ENCODE measurements at places on chromosomes 7 and 10.

GRCh38 chr10:124992462-124993344 lies 50.8 kb downstream of the ZRANB1 start:
- no peak for DNase-seq

DNA sequence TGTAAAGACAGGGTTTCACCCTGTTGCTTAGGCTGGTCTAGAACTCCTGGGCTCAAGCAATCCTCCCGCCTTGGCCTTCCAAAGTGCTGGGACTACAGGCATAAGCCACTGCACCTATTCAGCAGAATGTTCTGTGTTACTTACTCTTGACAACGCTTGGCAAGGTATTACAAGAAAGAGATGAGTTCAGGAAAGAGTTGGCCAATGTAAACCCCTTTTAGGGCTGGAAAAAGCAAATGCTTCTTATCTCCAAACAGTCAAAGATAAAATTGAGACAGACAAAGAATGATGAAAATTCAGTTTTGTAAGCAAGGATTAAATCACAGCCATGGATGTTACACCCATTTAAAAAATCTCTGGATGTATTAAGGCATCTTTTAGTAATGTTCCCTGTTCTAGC lies 114.0 kb upstream of the PODXL start:
- no peak for DNase-seq

GRCh38 chr10:11003679-11004078 lies 14.0 kb upstream of the CELF2 start:
- no peak for DNase-seq

- no peak for DNase-seq
These were observed 7.6 kb upstream of the SLC18A3 start for GRCh38 chr10:49602380-49603023.

- DNase-seq, result no peak
These were observed 104.7 kb upstream of the PCDH15 start for GRCh38 chr10:54905578-54906192.

GRCh38 chr7:42689626-42690025 lies 222.2 kb downstream of the C7orf25 start:
- no peak for DNase-seq

DNA sequence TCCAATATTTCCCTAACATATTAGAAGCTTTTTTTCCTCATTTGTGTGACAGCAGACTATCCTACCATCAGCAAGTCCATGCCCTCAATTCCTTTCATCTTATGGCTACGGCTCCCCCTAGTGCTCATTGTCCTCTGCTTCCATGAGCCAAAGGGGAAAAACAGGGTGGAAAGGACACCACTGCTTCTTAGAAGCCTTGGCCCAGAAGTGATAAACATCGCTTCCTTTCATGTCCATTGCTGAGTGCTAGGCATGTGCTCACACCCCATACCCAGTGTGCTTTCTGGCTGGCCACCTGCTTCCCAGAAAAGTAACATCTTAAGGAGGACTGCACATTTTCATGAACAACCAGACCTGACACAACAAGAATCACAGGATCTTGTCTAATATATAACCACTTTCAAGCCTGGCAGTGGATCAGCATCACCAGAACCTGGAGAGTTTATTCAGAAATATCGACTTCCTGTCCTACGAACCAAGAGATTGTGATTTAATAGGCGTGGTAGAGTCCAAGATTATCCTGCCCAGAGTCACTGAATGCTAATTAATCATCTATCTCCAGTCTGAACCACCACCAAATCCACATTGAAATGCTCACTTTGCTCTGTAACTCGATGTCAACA lies 650.5 kb upstream of the SORCS1 start:
- DNase-seq, result no peak

GRCh38 chr7:155453296-155454182 lies 4.4 kb upstream of the EN2 start:
- DNase-seq, result no peak

DNA sequence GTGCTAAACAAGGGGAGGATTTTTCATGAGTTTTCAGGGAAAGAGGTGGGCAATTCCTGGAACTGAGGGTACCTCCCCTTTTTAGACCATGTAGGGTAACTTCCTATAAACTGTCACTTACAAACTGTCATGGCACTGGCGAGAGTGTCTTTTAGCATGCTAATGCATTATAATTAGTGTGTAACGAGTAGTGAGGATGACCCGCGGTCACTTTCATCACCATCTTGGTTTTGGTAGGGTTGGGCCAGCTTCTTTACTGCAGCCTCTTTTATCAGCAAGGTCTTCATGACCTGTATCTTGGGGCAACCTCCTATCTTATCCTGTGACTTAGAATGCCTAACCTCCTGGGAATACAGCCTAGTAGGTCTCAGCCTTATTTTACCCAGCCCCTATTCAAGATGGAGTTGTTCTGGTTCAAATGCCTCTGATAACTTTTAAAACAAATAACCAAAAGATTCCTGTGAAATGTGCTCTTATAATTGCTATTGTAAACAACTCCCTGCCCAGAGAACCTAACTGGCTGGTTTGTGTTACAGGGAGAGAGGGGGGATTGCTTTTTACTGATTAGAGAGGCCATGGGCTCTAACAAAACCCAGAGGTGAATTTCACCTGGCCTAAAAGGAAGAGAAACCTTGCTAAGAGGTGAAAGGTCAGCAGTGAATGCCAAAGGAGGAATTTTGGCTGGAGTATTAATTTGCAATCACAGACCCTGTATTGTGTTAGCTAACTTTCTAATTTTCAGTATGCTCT lies 64.3 kb downstream of the EEPD1 start:
- no peak for DNase-seq

DNA sequence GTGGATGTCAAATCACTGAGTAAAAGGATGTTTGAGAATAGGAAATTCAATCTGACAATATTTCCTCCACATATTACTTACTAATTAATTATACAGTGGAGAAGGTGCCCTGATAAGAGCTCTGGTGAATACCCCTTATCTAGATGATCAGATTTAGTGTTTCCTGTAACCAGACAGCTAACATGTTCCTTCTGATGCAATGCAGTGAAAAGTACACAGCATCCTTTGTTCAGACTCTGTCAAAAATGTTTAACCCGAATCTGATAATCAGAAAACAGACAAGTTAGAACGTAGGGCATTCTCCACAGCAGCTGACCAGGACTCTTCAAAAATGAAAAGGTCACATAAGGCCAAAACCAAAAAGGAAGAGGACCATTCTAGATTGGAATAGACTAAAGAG lies 46.2 kb downstream of the WDR11 start:
- no peak for DNase-seq

DNA sequence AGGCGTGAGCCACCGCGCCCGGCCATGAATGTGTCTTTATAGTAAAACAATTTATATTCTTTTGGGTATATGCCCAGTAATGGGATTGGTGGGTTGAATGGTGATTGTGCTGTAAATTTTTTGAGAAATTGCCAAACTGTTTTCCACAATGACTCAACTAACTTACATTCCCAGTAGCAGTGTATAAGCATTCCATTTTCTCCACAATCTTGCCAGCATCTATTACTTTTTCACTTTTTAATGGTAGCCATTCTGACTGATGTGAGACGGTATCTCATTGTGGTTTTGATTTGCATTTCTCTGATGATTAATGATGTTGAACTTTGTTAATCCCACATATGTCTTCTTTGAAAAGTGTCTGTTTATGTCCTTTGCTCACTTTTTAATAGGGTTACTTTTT lies 1187.9 kb downstream of the XPNPEP1 start:
- DNase-seq, result no peak

DNA sequence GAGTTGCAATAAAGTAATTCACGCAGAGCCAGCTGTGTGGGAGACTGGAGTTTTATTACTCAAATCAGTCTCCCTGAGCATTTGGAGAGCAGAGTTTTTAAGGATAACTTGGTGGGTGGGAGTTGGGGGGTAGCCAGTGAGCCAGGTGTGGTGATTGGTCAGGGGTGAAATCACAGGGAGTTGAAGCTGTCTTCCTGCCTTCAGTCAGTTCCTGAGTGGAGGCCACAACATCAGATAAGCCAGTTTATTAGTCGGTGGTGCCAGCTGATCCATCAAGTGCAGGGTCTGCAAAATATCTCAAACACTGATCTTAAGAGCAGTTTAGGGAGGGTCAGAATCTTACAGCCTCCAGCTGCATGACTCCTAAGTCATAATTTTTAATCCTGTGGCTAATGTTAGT lies 3.3 kb upstream of the CYP51A1 start:
- DNase-seq, result no peak

DNA sequence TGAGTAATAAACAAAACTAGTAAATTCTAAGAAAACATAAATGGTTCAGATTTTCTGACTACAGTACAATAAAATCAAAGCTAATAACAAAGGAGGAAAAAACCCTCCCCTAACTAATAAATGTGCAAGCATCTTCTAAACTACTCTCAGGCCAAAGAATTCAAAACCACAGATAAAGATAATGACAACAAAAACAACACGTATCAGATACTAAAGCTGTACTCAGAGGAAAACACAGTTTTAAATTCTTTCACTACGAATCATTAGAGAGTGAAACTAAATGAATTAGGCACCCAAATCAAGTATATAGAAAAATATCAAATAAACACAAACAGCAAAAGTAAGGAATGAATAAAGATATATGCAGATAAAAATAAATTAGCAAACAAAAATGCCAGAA lies 200.9 kb downstream of the TEX36 start:
- no peak for DNase-seq

DNA sequence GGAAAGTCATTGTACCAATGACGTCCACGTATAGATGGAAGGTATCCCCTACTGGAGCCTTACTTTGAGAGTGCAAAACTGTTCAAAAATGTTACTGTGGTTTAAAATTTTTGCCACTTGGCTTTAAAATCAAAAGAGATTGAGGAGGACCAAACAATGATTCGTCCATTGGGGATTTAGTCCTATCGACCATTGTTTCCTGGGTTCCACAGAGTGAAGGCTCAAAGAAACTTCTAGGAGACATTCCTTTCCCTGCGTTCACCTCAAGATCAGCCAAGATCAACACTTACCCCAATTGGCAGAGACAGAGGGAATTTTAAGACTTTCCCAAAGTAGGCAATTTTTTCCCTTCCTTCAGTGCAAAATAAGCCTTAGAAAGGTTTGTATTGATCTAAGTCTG lies 152.3 kb downstream of the NEBL start:
- no peak for DNase-seq

- DNase-seq, result no peak
These were observed 546 bp upstream of the HOXA3 start for GRCh38 chr7:27152816-27153442.

DNA sequence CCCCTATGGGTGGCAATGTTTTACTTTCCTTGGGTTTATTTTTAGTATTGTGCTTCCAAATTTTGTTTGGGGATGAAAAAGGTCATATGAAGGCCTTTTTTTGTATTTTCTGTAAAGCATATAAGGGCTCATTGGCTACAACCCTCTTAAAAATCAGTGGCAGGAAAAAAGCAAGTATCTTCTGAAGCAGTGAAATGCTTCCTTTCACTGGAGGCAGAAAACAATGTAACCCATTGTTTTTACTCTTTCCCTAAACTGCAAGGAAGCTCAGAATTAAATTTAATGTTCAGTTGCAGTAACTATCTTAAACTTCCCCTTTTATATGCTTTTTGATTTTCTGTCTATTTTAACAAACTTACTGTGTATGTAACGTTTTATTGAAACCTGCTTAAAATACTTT lies 148.7 kb upstream of the LYZL1 start:
- DNase-seq, result no peak

DNA sequence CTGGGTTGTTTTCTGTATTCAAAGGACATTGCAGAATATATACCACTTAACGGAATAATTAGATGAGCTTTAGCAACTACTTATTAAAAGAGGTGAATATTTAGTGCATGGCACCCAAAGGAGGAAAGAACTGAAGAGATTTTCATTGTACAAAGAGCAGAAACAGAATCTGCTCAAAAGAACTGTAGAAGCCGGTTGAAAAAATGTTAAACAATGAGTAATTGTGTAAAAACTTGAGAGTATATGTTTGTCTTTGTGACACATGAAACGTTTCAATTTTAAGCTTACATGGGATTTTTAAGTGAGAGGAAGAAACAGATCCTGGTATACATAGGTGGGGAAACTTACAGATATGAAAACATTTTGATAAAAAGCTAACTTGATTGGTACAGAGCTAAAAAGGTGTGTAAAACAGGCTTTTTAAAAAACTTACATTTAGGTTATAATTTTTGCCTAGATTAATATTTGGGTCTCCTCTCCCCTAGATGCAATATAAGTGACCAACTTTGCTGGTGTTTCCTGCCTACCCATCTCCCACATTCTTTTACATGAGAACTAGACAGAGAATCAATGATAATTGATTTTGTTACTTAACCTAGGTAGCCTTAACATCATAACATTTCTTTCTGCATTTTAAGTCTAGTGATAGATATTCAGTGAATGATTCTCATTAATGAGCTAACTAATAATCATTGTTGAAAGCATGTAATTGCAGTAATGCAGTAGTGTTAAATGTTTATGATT lies 6.8 kb downstream of the ARL5B start:
- DNase-seq, result no peak

GRCh38 chr10:91635401-91636400 lies 2.8 kb upstream of the PPP1R3C start:
- no peak for DNase-seq

- DNase-seq, result no peak
These were observed 53.2 kb downstream of the GCC1 start for GRCh38 chr7:127532151-127532550.

DNA sequence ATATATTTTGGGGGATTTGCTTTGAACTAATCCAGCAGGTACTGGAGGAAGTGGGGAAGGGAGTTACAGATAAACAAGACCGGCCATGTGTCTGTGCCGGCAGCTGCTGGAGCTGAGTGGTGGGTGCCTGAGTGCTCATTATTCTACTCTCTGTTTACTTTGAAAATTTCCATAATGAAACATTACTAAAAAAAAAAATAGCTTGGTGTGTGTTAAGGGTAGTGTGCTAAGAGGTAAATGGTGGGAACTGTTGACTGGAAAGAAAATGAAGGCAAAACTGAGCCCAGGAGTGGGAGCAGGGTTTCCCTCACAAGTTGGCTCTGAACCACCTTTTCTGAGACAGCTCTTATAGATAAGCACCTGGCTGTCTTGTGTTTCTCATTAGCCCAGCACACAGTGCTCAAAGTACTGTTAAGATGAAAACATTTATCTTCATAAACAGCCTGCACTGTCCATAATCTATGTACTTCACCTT lies 50.6 kb downstream of the PARD3 start:
- no peak for DNase-seq

DNA sequence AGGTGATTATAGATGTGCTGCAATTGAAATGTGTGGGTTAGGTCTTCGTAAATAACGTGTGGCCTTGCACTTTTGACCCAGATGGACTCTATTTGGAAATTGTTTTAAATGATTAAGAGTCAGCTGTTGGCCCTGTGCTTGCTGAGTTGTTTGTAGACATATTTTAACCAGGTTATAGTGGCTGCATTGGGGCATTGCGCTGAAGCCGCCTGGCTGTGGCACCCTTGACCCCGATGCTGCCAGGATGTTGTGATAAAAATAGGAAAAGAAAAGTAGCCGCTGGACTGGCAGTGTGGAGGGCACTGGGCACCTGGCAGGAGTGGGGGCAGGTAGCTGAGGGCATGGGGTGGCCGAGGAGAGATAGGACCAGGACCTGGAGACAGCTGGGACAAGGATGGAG lies 13.4 kb downstream of the LRRC27 start:
- DNase-seq, result no peak

All from cortex of kidney (tissue), 1 donor.